Stimulated activated CD8-positive, alpha-beta memory T cell treated with anti-CD3 and anti-CD28 coated beads, Interleukin-7, amount 100 ng/mL, for 1 hour (primary cell): ENCODE measurements at places on chromosomes 7 and 10.

GRCh38 chr7:44061645-44062179 lies 3.7 kb downstream of the PGAM2 start:
- no peak for DNase-seq

GRCh38 chr10:126670895-126671261 lies 385 bp upstream of the C10orf90 start:
- DNase-seq: no peak

DNA sequence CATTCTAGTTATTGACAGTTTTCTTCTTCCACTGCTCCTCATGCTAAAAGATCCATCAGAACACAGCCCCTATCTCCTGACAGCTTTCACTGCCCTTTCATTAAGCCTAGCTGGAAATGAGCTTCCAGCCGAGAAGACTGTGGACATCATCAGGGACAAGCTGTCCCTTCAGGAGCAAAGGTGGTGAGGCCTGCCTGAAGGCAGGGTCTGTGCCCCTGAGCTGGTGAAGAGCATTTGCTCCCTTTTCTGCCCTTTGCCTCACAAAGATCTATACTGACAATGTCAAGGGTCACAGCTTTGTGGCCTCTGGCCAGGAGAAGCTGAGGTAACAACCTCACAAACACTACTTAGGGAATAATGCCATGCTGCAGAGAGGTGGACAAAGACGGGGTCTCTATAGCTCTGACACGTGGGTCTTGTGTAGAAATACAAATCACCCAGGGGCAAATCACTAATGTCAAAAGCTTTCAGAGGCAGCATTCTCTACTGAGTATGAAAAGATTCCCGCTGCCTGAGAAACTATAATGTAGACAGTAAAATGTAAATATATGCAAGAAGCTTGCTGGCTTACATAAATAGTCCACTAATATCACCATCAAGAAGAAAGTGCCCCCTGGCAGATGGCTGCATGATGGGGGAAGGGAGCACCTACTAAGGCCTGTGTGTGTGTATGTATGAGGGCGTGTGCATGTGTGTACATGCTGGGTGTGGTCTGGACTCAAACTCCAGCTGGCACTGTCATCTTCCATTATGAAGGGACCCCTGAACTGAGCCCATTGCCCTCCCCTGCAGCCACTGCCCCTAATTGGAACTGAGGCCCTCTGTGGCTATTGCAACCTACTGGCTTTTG lies 55.8 kb downstream of the HBP1 start:
- DNase-seq: no peak

DNA sequence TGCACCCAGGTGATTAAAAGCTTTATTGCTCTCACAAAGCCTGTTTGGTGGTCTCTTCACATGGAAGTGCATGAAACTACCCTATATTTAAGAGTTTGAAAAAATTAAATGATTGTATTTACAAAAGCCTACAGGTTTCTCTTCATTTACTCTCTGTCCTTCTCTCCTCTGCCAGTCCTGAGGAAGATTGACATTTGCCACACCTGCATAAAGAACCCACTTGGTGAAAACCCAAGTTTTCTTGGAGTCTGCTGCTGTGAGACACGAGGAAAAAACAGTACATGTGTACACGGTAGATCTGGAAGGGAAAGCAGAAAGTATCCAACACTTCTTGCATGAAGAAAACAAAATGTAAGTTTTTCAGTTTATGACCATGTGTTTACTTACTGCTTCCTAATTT lies 994.4 kb upstream of the POT1 start:
- DNase-seq: no peak

DNA sequence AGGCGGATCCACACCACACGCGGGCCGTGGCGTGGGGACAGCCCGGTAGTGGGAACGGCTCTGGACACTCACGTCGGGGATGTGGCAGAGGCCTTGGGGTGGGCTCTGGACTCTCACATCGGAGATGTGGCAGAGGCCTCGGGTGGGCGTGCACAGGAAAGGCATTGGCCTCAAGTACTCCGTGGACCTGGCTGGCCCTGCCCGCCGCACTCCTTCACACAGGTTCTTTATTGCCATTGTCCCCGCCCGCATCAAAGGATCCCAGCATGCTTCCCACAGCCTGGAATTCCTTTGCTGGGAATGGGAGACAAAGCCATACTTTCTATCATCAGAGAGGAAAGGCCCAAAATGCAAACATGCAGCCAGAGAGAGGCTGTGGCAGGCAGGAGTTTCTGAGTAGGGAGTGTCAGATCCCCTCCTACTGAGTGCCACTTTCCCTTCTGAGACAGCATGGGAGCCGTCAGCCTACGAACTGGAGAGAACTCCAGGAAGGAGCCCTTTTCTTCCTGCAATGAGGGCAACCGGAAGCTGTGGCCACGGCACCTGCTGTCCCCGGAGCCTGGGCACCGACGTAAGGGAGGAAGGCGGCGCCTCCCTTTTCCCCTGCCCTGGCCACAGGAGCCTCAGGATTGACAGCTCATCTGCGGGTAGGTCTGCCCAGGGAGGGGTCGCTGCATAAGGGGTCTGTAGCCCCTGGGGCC lies 51.5 kb downstream of the RBM17 start:
- no peak for DNase-seq

DNA sequence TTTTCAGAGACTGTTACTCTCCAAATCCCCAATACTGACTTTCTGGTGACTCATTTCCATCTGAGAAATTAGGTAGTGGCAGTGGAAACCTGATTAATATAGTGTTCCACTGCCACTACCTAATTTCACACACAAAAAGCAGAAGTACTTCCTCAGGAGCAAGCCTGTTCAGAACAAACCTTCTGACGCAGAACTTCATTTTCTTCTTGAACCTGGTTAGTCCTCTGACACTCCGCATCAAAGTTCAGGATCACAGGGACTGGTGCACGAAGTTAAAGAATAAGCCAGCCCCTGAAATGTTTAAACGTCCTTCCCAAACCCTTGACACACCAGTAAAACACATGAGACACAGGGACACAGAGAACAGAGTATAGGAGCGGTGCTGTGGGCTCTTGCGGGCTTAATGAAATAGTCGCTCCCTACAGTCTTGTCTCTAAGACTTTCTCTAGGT lies 4.4 kb downstream of the WDR91 start:
- no peak for DNase-seq

DNA sequence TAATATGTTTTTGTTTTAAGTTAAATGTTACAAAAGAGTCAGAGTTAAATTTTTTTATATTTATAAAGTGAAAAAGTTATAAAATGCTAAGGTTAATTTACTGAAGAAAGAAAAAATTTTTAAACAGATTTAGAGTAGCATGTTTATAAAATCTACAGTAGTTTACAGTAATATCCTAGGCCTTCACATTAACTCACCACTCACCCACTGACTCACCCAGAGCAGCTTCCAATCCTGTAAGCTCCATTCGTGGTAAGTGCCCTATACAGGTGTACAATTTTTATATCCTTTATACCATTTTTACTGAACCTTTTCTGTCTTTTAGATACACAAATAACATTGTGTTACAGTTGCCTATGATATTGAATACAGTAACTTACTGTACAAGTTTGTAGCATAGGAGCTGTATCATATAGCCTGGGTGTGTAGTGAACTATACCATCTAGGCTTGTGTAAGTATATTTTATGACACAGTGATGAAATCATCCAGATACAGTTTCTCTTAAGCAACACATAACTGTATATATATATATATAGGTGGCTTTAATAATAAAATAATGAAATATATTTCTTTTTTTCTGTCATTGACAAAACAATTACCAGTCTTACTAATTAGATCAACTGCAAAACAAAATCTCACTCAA lies 79.6 kb downstream of the PTEN start:
- DNase-seq: no peak

DNA sequence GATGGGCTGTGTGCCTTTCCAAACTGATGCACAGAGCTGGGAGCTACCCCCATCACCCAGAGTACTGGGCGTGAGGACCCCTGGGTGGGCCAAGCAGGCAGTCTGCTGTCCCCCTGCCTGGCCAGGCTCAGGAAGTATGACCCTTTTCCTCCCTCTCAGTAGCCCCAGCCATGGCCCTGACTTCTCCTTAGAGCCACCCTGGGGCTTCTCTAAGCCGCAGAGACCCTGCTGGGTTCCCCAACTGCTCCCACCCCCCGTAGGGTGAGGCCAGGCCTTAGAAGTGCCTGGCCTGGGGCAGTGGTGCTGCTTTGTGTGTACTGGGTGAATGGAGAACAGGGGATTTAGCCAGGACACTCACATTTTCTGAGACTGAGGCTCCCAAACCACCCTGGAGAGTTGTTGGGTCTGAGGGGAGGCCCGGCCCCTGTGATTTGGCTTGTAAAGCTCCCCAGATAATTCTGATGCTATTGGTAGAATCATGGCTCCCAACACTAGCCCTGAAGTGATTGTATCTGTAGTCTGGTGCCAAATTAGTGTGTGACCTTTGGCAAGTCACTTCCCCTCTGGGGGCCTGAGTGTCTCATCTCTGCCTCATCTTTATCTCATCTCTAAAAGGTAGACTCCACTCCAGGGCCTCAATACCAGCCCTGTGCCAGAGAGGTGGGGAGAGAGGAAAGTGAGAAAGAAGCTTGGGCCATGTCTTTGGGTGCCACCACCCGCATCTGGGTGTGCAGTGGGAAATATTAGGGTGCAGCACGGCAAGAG lies 99.7 kb upstream of the PPIF start:
- no peak for DNase-seq

GRCh38 chr7:96269246-96269994 lies 52.5 kb downstream of the SLC25A13 start:
- no peak for DNase-seq

GRCh38 chr10:32982911-32983909 lies 25.2 kb upstream of the ITGB1 start:
- DNase-seq: no peak

DNA sequence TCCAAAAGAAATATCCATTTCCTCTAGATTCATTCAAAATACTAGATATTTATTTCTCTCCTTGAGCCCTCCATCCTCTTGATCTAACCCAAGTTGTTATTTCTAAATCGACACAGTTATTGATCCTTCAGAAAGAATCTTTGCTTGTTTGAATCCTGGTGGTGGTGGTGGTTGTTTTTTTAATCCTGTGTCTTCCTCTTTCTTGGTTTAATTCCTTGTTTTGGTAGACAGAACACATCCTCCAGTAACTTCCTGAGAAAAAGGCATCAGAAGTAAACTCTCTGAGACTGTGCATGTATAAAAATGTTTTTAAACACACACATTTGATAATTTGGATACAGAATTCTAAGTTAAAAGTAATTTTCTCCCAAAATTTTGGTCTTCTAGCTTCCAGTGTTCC lies 49.9 kb downstream of the SIRT1 start:
- no peak for DNase-seq

GRCh38 chr7:45918556-45918955 lies 2.5 kb downstream of the IGFBP3 start:
- no peak for DNase-seq

DNA sequence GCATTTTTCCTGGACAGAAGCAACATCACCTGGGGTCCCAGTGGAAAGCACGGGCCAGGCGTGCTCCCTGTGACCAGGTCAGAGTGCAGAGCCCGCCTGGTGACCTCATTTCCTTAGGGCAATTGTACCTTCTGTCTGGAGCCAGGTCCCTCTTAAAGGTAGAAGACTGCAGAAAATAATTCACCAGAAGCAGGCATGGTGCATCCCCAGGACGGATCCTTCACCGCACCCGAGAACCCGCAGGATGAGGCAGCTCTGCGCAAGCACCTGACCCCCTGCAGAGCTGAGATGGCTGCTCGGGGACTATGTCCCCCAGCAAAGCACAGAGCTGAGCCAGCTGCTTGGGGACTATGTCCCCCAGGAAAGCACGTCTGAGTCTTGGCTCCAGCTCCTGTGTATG lies 557.6 kb downstream of the PTPRN2 start:
- DNase-seq: no peak

DNA sequence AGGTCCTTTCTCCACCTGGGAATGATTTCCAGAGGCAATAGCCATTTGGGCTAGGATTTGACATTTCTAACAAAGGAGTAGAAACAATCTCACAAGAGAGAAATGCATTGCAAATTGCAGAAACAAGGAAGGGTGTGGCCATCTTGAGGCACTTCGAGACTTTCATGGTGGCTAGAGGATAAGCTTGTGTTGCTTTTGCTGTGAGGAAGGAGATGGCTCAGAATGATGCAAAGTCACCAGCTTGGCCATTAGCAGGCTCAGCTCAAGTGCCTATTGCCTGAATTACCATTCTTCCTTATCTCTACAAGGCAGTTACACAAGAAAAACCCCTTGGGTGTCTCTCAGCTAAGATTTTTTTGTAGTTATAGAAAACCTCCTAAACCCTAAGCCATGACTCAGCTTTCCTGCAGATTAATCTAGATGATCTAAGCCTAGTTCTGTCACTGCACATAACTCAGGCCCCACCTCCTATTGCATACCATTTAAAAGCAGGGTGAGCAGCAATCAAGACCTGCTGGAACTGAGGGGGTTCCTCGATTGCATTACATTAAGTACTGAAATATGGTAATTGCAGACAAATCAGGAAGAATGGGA lies 683.1 kb downstream of the NRG3 start:
- DNase-seq: no peak

- no peak for DNase-seq
Measured at GRCh38 chr10:76185471-76186301, 754.3 kb downstream of the LRMDA start.

DNA sequence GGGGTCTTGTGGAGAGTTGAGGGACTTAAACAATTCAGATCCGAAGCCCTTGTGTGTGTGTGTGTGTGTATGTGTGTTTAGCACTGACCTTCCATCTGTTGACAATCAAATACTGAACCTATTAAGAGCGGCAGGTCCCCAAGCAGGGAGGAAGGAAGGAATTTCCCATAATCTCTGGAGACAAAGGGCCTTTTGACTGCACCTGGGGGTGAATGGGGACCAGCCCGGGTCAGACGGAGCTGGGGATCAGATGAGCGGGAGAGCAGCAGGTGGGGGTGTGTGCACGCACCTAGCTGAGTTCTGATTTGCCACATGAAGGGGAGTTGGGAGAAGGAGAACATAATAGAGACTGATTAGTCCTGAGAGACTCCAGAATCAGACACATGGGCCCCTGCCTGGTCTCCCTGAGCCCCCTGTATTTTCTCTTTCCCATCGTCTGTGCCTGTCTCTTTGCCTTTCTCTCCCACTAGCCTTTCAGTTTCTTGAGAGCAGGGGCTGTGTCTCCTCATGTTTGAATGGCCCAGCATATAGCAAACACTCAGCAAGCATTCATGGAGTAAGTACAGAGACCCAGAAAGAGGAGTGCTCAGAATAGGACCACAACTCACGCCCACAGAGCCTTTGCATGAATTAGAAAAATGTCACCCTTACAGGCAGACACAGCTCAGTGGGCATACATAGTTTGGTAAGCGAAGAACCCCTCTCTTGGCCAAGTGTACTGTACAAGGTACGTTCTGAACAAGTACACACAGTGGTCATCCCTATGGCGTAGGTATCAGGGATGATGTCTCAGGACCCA lies 288.3 kb upstream of the HABP2 start:
- DNase-seq: no peak

DNA sequence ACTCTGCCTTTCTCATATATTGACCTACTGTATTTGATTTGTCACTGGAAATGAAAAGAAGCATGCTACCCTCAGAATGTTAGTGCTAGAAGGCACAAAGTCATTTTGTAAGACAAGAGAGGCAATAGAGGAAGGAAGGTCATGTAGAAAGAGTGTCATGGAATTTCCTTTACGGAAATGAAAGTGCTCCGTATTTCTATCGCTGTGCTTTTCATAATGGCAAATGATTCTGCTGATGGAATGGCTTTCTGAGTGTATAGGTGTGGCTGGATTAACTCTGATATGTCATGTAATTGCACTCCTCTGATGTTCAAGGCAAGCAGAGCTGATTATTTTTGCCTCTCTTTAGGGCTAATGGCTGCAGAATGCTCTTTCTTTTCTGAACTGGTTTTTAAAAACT lies 15.5 kb upstream of the STEAP4 start:
- no peak for DNase-seq
